Hypothalamus (tissue), 51 donors: ENCODE measurements at places on chromosomes 11 and 22.

GRCh38 chr22:39524753-39525657 lies 4.6 kb downstream of the ATF4 start:
- DNase-seq: no peak

DNA sequence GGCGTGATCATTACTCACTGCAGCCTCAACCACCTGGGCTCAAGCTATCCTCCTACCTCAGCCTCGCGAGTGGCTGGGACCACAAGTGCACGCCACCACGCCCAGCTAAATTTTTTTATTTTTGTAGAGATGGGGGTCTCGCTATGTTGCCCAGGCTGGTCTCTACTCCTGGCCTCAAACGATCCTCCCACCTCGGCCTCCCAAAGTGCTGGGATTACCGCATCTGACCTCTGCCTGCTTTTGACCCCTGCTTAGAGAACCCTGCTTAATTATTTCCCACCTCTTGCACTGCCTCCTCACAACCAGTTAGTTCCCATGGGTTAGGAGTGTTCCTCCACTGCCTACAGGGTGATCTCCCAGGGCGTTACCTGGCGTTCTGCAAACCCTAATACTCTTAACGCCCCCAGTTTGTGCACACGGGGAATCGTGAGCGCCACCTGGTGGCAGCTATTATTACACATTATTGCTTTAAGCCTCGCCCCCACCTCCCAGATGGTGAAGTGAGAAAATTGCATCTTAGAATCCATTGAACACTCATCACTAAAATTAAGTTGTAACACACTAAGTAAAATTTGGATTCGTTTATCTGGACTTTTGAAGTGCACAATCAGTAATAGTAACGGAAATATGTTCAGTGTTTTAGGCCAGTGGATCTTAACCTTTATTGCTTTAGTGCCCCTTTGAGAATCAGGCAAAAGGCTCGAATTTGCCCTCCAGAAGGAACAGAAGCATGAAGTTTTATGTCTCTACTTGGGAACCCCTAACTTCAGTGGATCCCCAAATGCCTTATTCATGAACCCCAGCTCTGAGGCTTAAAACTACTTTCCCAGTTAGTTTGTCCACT lies 61.4 kb upstream of the ASPHD2 start:
- DNase-seq: no peak

- DNase-seq: no peak
These were observed 260.7 kb downstream of the MN1 start for GRCh38 chr22:27540656-27541396.

DNA sequence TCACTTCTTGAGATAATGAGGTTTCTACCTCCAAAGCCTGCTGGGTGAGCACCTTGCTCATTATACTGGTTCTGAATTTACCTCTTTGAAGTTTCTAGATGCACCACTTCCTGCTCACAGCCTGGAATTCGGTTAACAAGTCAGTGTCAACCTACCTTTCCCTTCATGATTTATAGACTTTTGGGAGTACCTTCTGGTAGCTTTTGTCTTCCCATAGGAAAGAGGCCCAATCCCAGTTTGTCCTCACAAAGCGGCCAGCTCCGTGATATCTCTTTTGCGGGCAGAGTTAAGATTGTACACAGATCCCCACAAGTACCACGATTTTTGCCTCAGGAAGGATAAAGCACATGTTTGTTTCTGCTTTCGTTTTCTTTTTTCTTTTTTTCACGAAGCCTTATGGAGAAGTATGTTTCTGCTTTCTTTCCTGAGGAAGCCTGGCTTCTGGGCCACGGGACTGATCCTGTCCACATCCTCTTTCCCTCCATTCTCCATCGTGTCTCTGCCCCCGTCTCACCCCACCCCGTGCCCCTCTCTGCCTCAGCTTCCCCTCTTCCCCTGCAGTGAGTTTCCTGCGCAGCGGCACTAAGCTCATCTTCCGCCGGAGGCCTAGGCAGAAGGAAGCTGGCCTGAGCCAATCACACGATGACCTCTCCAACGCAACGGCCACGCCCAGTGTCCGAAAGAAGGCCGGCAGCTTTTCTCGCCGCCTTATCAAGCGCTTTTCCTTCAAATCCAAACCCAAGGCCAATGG lies 5.7 kb upstream of the HINFP start:
- peak; percentile 32 for DNase-seq

GRCh38 chr11:46108751-46109150 lies 12.5 kb downstream of the PHF21A start:
- no peak for DNase-seq

DNA sequence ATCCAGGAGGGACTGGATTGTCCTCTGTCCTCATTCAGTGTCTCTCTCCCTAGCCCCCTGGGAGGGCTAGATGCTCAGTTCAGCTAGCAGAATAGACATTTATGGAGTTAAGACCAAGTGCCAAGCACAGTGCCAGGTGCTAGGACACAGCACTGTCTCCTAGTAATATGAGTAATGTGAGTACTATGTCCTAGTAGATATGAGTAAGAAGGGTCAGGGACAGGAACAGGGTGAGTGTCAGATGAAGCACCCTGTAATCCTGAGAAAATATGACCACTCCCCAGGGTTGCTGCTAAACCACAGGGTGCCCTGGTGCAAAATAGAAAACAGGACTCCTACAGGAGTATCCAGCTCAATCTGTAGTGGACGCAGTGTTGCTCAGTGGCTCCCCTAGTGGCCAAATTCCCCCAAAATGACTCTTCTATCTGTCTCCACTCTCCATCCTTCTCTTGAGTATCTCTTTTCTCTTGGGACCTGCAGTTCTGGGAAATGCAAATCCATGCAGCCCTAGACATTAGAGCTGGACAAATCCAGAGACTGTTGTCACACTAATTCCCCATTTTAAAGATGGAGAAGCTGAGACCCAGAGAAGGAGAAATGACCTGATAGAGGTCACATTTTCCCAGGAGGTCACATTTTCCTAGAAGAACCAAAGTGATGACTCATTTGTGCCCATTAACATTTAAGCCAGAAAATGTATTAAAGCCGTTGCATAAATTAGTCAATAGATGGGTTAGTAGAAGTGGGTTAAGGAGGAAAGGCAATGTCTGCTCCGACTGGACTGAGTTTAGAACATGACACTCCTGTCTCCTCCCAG lies 214.3 kb downstream of the NXPE2 start:
- no peak for DNase-seq

GRCh38 chr11:35579557-35580396 lies 38.5 kb upstream of the FJX1 start:
- DNase-seq: no peak

GRCh38 chr11:66047541-66048365 lies 1.2 kb downstream of the GAL3ST3 start:
- no peak for DNase-seq
